Thoracic aorta (tissue), 2 donors: ENCODE measurements at places on chromosomes 3 and 15.

DNA sequence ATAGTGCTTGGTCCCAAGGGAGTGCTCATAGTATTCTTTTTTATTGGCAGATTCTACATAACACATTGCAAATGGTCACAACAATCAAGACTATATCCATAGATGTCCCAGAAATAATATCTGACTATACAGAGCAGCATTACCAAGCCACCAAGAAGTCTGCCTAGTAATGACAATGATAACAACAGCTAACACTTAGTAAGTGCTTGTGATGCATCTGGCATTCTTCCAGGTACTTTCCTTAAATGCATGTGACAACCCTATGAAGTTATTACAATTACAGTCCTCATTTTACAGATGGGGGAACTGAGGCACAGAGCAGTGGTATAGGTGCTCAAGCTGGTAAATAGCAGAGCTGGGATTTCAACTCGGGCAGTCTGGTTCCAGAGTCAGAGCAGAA is 49.6 kb upstream of the ICE2 start:
- no peak for DNase-seq

DNA sequence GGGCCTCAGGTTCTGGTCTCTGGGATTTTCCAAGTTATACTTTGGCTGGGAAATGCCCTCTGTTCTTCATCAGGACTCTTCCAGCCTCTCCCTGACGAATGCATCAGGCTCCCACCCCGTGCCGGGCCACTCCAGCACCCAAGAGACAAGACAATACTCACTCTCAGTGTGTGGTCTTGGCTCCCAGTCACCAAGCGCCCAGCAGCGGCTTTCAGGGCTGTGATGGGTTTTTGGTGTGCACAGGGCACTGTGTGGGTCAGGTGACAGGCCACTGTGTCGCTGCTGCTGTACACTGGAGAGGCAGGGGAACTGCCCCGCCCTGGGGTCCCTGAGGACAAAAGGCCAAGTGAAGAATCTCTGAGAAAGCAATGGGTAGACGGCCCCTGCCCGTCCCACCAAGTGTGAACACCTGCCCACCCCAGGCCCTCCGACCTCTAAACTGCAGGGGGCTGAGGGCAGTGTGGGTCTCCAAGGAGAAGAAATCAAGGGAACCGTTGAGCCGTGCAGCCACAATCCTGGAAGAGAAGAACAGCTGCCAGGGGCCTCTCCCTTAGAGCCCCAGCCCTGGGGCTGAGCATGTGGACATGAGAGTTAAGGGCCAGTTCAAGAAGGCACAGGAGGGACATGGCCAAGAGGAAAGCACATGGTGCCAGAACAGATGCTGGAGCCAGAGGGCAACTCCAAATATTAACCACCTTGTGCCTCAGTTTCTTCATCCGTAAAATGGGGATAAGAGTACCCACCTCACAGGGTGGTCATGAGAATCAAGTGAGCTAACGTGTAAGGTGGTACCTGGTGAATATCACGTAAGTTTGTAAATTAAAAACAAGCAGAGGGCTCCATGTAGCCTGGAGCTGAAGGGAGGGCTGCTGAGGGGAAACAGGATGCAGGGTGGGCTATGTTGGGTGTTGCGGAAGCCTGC is 34.1 kb downstream of the PTPN23 start:
- no peak for DNase-seq

DNA sequence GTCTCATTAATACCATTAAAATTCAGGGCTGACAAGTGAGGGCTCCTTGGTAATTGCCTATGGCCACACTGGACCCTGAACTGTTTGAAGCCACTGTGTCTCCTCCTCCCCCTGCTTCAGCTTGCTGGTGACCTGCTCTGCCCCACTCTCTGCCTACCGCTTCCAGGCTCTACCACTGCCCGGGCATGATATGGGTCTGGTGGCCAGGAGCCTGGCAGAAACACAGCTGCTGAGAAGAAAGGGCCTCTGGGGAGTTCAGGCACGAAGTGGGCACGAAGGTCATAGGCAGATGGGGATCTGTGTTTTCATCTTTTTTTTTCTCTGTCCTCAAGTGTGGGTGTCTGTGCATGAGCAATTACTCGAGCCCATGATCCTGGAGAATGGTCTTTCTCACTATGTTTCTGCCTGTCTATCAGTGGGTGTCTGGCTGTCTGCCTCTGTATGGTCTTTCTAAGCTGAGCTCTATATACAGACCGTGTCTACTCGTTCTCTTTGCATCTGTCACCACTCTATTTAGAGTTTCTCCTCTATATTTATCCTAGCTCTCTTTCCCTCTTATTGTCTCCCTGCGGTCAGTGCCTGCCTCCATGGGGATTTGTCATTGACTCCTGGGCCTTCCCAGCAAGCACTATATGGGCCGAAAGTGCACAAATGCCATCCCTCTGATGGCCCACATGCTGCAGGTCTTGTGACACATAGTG is 42.1 kb upstream of the EPHB1 start:
- no peak for DNase-seq

- no peak for DNase-seq
Observed at GRCh38 chr3:23219117-23219516, 16.0 kb downstream of the UBE2E2 start.

GRCh38 chr15:51697163-51697562 is 15.9 kb downstream of the SCG3 start:
- DNase-seq = no peak

- DNase-seq = no peak
Observed at GRCh38 chr3:32996048-32996754, 44.8 kb downstream of the CCR4 start.

DNA sequence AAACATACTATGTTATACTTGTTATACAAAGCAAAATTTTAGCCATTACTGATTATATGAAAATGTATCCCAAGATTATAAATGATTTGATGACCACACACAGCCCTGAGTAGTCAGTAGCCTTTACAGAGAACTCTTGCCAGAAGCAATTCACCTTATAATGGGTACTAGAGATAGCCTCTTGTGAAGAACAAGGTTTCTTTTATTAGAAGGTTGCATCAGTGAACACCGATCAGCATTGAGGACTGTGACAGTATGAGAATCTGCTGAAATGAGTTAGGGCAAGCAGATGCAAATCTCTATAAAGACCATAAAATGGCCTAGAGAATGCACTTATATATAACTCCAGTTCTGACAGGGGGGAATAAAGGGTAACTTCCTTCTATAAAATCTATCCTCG is 10.1 kb downstream of the CDC25A start:
- DNase-seq = no peak

GRCh38 chr15:39413558-39413957 is 167.3 kb upstream of the THBS1 start:
- no peak for DNase-seq
